ENCODE measurements at places on chromosomes 6 and 20.

- DNase-seq, result peak; percentile 48
These were observed 14.7 kb downstream of the UCKL1 start for GRCh38 chr20:63941282-63942081.

GRCh38 chr6:88517737-88518136, 351.6 kb upstream of the CNR1 start:
- no peak for DNase-seq

GRCh38 chr6:112781241-112781640, 434.1 kb downstream of the RFPL4B start:
- DNase-seq, result no peak

GRCh38 chr20:21393166-21393565, 4.2 kb downstream of the NKX2-4 start:
- DNase-seq, result no peak

DNA sequence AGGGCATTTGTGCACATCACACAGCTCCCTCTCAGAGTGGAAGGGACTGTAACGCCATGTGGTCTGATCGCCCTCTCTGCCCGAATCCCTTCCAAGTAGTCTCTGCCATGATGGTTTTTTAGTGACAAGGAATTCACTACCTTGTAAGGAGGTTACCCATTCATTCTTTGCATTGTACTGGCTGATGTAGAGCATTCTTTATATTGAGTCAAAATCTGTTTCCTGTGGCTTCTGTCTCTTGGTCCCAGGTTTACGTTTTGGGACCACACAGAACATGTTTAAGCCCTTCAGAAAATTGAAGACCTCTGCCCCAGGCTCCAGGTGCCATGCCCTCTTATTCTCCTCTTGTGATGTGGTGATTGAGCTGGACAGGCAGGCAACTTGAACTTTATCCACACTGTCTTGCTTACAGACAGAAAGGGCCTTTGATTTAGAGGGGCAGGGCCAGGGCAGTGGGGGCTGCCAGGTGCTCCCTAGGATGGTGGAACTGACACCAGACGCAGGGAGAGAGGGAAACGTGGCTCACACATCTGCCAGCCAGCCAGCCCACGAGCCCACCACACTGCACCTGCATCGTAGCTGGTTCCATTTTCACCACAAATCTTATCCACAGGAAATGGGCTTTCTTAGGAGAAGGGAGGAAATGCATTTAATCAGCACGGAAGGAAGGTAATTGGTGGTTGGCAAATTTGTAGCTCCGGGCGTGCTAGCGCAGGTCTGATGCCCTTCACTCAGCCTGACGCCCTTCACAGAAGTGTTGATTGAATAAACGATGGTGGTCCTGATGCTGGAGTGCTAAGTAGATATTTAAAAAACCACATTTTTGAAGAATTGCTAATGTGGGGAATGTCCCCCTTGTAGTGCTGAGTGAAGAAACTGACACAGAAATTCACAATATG, 78.2 kb downstream of the TCP11 start:
- no peak for DNase-seq

DNA sequence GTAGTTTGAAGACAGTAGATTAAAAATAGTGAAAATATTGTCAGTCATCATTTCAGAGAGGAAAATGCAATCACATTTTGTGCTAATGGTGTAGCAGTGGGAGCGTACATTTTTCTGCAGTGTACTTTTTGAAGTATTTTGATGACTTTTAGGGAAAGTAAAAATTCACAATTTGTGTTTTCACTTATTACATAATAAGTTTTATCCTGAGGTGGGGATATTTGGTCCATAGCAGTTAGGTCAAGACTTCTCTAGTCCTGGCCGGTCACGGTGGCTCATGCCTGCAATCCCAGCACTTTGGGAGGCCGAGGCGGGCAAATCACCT, 122.3 kb downstream of the SASH1 start:
- DNase-seq, result no peak

DNA sequence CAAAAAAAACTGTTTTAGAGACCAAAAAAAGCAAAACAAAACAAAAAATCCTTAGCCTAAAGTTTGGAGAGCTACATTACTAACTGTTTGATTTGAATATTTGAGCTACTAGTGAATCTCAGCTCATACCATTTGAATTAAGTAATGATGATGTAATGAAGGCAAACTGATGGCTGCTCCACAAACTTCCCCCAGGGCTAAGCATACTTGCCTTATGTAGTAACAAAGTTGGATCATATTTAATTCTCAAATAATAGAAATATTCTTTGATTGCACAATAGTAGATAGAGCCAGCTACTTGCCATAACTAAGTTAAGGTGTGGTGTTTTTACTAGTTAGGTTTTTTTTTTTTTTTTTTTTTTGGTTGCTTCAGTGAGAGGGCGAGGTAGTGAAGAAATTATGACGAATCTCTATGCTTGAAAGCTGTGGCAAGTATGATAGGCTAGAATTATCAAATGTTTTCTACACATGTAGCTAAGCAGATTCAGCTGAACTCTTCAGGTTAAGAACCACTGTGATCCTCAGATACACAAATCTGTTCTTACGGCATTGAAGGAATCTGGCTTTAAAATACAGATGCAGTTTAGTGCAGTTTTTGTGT, 2.9 kb downstream of the RAB32 start:
- DNase-seq, result no peak

- DNase-seq, result no peak
These were observed 16.5 kb downstream of the LIN28B start for GRCh38 chr6:104973404-104973803.

DNA sequence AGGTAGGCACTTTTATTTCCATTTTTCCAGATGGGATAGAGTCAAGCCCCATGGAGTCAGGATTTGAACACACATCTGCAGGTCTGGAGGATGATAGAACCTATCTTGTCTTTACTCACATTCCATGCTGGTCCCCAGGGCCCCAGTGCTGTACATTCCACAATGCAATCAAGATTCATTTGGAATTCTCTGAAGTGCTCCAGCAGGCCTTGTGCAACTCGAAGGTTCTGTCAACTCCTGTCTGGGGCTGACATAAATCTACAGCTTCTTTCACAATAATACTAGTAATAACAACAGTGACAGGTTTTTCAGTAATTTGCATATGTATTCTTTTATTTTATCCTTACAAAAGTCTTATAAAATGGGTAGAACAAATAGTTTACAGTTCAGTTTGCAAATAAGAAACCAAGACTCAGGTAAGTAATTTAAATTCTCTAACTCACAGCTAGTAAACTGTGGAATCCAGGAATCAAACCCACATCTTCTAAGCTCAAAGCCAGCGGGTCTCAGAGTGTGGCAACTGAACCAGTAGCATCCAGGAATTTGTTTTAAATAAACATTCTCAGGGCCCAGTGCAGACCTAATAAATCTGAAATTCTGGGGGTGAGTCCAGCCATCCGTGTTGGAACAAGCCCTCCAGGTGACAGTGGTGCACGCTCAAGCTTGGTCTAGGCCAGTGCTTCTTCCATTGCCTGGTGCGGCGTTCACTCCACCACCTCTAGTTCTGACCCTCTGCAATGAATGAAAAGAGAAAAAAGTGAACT, 137.0 kb upstream of the TNFAIP3 start:
- DNase-seq, result no peak
